Stimulated activated naive CD8-positive, alpha-beta T cell treated with anti-CD3 and anti-CD28 coated beads, Interleukin-15, amount 100 ng/mL, for 72 hours (primary cell): ENCODE measurements at places on chromosomes 3 and 15.
A peak's percentile ranks its signal among the peaks of the same experiment; 100 is the strongest.

DNA sequence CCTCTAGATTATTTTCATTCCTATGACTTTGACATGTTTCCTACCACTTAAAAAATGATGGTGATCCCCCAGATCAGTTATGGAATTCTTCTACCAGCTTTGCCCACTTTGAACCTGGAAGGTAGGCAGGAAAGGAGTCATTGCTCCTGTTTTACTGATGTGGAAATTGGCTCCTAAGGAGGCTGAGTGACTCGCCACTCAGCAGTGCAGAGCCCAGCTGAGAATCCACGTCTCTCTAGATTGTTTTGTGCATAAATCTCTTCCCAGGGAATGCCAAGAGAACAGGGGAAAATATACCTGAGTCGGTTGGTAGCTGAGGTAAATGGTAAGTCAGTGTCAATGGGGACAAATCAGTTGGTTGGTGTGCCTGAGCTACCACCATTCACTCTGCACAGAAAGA is 4.7 kb downstream of the LTF start:
- DNase-seq, result no peak

- DNase-seq, result no peak
Measured at GRCh38 chr15:54212635-54213034, 234.4 kb downstream of the UNC13C start.

GRCh38 chr3:153614563-153614962 is 452.5 kb downstream of the RAP2B start:
- DNase-seq, result no peak

DNA sequence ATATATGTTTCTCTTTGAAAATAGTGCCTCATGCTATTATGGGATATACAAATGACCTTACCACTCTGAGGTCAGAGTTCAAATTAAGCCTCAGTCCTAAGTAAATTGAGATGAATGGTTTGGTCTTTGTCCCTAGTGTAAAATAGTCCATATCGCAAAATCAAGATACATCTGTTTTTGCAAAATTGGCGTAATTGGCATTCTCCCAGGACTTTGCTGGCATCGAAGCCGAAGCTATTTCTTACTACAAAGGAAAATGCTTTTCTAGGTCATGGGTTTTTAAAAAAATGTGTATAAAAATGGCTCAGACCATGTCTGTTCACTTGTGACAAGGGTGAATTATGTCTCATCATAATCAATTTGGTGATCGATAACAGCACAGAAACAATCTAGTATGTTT is 25.9 kb downstream of the ROBO2 start:
- DNase-seq, result no peak

DNA sequence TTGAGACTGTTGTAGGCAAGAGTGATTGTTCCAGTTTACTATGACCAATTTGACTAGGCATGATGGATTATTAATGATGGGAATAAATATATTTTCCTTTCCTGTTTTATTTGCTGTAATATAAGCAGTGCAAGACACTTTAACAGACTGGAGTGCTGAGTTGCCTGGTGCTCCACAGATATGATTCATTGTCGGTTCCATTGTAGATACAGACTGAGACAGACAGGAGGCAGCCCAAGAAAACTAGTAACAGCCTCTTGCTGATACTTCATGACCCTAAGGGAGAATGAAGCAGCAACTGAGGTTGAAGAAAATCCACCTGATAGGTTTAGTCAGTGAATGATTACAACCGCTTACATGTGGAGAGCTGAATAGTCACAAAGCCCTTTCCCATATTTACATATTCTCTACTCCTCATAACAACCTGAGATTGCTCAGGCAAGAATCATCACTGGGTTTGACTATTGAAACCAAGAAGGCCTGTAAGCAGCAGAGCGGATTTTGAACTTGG is 235.1 kb upstream of the TPRG1 start:
- no peak for DNase-seq

- no peak for DNase-seq
Measured at GRCh38 chr3:129399895-129400357, 28.5 kb downstream of the EFCAB12 start.

DNA sequence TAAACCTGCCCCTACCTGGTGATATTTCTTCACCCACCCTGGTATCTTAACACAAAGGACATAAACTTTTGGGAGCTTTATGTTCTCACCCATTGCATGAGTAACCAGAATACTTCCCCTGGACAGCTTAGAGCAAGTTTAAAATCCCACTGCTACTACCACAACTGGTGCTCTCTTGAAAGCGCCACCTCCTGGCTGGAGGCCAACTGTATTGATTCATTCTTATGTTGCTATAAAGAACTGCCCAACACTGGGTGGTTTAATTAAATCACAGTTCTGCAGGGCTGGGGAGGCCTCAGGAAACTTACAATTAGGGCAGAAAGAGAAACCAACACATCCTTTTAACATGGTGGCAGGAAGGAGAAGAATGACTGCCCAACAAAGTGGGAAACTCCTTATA is 592.4 kb downstream of the EPHA3 start:
- no peak for DNase-seq

- DNase-seq, result no peak
Measured at GRCh38 chr15:80674245-80674614, 20.9 kb upstream of the ABHD17C start.

GRCh38 chr15:68616397-68616796 is 37.6 kb downstream of the CORO2B start:
- no peak for DNase-seq

DNA sequence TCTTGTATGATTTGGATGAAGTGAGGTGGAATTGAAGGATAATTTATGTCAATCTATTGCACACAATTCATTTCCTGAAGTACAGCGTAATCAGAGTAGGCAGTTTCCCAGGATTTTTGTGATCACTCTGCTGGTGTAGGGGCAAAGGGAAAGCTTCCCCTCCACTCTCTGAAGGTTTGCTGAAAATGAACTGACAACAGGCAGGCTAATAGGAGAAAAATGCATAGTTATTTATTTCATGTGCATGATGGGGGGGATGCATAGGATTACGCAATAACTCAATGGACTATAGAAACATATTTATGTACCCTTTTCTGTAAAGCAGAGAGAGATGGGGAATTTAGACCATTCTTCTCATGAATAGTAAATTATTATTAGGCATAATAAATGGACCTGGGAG is 872.9 kb downstream of the NAALADL2 start:
- DNase-seq, result no peak

DNA sequence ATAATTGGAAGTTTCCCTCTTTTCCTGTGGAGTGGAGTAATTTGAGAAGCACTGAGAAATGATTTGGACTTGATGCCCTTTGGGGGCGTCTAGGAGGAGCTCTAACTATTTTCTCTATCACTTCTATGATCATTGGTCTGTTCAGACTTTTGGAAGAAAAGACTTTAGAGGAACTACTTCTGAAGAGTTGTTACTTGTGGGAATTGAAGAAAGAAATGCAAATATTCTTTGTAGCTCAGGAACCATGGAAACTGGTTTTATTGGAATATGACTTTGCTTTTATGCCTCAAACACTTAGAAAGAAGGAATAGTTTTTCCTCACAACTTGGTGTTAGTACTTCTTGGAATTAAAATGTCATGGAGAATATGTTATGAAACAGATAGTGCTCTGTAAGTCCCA is 122.0 kb upstream of the ALDH1A3 start:
- no peak for DNase-seq

DNA sequence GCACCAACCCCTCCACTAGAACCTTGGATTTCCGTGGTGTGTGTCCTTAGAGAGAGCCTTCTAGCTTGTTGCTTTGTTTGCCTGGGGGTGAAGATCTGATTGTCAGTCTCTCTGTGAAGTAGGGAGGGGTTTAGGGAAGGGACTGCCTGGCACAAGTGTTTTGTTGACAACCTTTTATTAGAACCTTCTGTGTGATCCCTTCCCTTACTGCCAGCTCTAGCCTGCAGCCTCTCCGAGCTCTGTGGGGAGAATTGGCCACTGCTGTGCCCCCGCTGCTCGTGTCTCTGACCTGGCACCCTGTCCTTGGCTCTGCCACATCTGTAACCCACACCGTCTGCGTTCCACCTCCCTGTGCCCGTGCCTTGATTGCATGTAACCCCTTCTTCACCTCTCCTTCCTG is 30.9 kb upstream of the PCSK6 start:
- DNase-seq, result no peak

DNA sequence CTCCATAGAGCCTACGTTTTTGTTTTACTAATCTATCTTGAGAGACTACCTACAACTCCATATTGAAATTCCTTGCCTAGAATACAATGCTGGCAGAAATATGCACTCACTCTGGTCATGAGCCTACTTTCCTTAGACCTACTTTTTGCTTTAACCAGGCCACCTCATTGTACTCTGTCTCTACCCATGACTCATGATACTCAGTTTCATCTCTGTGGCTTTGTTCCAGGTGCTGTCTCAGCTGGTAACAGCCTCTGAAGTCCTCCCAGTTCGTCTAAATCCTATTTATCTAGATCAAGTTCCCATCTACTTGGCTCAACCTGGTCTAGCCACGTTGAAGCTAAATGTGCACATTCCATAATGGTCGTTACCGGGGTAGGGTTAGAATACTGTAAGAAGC is 536.4 kb downstream of the RSL24D1 start:
- DNase-seq, result no peak

DNA sequence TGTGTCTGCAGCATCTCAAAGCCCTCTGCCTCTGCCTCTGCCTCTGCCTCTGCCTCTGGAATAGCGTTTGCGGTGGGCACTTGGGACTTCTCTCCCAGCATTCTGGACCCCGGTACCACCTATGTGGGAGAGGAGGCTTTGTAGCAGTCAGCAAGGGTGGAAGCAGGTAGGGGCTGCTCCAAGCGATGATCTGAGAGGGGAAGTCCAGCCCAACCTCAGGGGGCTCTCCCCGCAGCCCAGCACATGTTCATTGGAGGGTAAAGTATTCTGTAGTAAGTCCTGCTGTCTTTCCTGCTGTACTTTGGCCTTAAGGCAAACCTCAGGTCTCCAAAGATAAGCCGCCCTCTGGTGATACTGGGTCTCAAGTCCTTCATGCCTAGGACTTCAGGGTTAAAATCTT is 68.6 kb downstream of the FAM174B start:
- DNase-seq, result no peak

GRCh38 chr3:186825294-186825821 is 17.2 kb upstream of the ADIPOQ start:
- peak; percentile 60 for DNase-seq

DNA sequence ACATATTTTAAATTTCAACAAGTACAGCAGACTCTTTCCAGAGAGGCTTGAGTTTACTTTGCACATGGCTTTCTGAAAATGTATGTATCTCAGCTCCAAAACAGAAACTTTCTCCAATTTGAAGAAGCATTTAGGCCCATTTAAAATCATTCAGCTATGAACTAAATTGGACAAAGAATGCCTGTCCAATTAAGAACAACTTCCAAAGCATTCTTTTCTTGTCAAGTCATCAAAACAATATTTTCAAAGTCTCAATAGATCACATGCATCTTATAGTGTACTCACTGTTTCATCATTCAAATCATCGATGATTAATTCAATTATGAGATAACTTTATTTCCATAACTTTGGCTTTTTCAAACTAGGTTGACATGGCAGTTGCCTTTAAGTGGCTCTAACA is 95.2 kb downstream of the KBTBD8 start:
- no peak for DNase-seq

- no peak for DNase-seq
Measured at GRCh38 chr3:180694321-180694720, 15.0 kb upstream of the CCDC39 start.

- no peak for DNase-seq
Measured at GRCh38 chr3:185332026-185332735, 30.8 kb upstream of the MAP3K13 start.

- DNase-seq, result no peak
Measured at GRCh38 chr15:90710436-90711027, 6.6 kb upstream of the BLM start.

DNA sequence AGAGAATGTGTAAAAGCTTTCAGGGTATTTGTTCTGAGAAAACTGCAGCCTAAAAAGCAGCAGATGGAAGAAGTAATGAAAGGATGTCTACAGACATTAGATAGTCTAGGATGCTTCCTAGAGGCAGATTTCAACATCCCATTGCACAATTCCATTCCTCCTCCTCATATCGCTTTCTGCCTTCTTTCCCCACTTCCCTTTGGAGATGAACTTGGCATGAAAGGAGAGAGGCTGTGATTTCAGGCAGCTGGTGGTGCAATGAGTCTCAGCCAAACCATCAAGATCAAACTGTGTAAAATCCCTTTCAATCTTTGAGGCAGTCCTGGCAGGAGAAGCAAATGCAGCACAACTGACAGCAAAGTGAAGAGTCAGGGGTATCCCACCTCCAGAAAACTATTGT is 438.7 kb upstream of the KCNMB2 start:
- no peak for DNase-seq

GRCh38 chr3:35598804-35599203 is 40.5 kb upstream of the ARPP21 start:
- no peak for DNase-seq

GRCh38 chr15:89826671-89827655 is 12.3 kb upstream of the ANPEP start:
- no peak for DNase-seq

GRCh38 chr3:23161308-23161707 is 41.8 kb upstream of the UBE2E2 start:
- no peak for DNase-seq

GRCh38 chr3:113129168-113129567 is 82.2 kb upstream of the BOC start:
- no peak for DNase-seq

DNA sequence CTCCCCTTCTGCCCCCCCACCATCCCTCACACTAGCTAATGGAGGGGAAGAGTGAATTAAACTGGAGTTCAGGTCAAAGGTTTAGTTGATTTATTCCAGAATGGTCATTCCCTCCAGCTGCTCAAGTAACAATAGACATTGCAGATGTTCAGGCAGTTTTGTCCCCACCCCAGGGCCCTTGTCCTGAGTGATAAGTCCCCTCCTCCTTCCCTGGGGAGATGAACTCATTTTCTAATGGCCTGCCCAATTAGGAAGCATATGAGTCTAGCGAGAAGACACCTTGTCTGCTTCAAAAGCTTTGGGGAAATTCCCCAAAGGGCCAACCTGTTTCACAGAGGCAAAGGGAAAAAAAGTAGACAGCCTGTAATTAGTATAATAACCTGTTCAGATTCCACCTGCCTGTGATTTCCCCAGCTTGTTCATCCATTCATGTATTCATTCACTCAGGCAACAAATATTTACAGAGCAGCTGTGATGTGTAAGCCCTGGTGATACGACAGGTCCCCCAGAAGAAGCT is 165.3 kb downstream of the SHQ1 start:
- DNase-seq, result no peak

GRCh38 chr3:2706144-2706835 is 403.9 kb downstream of the IL5RA start:
- DNase-seq, result no peak

DNA sequence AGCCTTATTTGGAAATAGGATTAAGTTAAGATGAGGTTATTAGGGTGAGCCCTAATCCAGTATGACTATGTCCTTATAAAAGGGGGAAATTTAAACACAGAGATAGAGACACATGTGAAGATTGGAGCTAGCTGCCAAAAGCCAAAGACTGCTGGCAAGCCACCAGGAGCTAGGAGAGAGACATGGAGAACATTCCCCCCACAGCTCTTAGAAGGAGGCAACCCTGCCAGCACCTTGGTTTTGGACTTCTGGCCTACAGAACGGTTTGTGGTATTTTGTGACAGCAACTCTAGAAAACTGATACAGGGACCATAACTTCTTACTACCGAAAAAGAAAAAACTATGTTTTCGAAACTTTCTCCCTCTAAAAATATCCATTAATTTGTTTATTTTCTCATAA is 245.3 kb upstream of the RARB start:
- no peak for DNase-seq
